ENCODE measurements at places on chromosomes 1 and 21.

- DNase-seq, result no peak
These were observed 52.7 kb downstream of the TRIM33 start for GRCh38 chr1:114458237-114458777.

- DNase-seq, result no peak
These were observed 72.1 kb downstream of the DNM3 start for GRCh38 chr1:171913385-171913784.

DNA sequence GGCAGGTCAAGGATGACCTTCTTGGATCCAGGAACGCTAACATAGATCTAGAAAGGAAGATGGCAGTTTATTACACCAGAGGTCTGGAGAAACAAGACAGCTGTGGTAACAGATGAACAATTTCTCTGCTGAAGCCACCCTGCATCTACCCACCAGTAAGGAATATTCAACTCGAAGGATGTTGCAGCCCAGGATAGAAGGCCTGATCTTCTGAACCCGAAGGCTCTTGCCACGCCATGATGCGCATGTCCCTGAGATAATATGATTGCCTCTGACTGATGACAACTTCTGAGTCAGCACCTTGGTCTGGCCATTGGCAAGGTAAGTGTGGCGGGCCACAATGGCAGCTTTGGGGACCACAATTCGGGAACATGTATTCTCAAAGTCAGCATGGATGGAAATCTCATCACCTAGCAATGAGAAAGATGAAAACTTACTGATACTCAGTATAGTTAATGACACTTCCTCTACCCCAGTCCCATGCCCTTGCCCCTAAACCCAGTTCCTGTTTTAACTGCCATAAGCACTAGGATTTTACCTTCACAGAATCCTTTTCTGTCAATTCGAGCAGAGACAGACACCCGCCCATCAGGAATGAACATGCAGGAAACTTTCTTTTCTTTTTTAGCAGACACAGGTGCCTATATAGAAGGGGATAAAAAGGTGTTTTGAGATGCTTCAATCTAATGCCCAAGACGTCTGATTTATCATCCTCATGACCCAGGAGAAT, 1.8 kb downstream of the TXNIP start:
- no peak for DNase-seq

GRCh38 chr1:221632072-221632471, 109.8 kb downstream of the DUSP10 start:
- no peak for DNase-seq

DNA sequence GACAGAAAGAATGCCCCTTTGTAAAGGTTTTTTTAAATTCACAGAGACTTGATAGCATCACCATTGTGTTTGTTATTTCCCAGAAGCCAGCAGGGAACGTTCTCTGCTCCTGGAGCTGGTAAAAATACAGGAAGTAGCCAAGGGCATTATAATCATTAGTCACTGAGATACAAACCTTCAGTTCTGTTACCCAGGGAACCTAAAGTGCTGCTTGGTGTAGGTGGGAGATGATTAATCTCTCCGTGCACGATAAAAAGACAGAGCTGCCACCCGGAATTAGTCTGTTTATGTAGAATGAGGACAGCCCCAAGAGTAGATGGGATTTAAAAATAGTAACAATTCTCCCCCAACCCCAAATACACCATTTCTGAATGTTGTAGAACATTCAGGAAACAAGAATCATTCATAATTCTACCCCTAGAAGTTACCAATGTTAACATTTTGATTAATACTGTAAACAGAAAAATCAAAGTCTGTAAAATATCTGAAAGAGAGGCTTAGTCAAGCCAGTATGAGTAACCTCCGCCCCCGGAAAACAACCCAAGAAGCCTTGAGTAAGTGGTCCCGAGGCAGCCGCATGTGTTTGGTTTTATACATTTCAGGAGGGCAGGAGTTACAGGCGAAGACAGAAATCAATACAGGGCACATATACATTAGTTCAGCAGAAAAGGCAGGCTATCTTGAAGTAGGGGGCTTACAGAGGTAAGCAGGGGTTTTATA, 45.3 kb upstream of the CTBS start:
- DNase-seq, result no peak

- no peak for DNase-seq
These were observed 141.3 kb downstream of the NRIP1 start for GRCh38 chr21:14923468-14923867.

GRCh38 chr1:75768016-75768415, 18.0 kb upstream of the RABGGTB start:
- no peak for DNase-seq

DNA sequence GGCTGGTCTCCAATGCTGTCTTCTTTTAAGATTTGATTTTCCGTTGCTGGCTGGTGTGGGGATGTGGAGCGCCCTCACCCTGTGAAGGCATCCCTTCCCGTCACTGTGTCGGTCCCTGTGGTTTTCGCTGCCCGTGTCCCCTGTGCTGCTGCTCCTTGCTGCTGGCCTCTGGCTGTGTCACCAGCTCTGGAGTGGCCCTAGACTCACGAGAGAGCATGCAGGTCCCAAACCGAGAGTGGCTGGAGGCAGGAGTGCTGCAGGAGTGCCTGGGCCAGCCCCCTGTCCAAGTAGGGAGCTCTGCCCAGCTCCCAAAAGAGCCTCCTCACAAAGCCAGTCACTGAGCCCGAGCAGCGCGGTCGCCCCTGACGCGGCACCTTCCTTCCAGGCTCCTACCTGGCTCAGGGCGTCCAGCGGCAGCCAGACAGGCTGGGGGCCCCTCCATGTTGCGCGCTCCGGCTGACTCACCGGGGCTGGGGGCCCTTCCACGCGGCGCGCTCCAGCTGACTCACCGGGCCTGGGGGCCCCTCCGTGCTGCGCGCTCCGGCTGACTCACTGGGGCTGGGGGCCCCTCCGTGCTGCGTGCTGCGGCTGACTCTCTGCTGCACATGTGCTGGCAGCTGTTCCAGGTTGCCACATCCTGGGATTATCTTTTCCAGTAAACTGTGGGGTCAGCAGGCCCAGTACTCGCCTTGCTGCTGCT, 106.7 kb upstream of the COL6A1 start:
- DNase-seq, result peak; percentile 97

DNA sequence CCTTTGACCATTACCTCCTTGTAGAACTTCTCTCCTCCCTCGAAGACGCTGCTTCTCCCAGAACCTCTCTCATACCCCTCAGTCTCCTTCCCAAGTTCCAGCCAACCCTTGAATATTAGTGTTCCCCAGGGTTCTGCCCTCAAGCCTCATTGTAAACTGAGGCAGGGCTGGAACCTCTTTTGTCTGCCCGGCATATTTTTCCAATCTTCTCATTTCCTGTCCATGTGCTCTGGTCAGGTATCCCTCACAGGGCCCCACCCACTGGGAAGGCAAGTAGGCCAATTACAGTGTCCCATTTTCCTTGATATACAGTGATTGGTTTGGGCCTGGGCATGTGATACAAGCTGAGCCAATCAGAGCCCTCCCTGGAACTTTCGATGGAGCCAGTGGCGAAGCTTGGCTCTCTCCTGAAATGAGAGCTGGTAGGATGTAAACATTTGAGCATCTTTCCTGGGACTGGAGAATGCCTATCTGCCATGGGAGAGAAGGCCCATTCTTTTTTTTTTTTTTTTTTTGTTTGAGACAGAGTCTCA, 57.1 kb upstream of the ID3 start:
- DNase-seq, result no peak

DNA sequence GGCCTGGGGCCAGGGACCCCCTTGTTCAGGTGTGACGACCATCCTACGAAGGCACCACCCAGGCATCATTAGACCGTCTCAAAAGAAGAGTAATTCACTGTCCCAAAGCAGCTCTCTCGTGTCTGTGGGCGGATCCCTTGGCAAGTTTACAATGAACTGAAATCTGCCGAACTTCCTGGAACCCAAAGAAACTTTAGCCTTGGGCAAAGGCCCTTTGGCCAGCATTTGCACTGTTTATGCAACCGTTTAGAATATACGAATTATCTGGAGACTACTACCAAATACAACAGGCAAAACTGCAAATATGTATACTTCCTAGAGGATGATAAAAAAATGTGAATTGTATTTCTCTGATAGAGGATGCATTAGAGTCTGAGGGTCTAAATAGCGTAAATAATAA, 1.4 kb upstream of the SOD1 start:
- no peak for DNase-seq

GRCh38 chr1:67747671-67748546, 62.9 kb downstream of the GADD45A start:
- no peak for DNase-seq

DNA sequence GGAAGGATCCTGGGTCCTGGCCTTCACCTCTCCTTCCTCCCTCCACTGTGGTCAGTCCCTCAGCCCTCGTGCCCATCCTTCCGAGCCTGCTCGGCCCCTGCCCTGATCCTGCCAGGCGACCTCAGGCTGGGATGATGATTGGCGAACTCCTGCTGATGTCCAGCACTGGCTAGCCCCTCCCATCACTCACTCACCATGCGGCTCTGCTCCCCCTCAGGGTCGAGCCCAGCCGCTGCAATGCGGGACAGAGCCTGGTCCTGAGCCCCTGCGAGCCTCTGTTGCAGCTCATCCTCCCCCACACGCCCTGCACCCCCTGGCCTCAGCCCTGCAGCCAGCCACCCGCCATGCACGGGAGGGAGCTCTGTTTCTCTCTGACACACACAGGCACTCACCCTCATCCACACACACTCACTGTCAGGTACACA, 100.2 kb downstream of the DMRTB1 start:
- DNase-seq, result no peak

GRCh38 chr1:110647254-110647891, 27.4 kb downstream of the KCNA3 start:
- no peak for DNase-seq

GRCh38 chr1:90510143-90510542, 207.0 kb downstream of the BARHL2 start:
- DNase-seq, result no peak

GRCh38 chr1:35866991-35867390, 16.0 kb upstream of the AGO1 start:
- no peak for DNase-seq

DNA sequence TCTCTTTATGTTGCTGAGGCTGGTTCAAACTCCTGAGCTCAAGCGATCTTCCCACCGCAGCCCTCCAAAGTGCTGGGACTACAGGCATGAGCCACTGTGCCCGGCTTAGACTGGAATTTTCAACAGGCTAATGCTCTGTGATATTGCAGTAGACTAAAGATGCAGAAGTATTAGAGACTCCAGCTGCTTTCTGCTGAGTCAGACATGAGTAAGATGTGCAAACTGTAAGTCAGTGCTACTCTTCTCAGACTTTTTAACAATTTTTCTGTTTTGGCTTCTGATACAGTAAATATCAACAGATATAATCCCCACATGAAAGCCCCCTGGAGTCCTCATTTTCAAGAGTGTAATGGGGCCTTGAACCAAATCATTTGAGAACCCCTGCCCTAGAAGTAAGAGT, 29.3 kb upstream of the NLRP3 start:
- DNase-seq, result no peak

DNA sequence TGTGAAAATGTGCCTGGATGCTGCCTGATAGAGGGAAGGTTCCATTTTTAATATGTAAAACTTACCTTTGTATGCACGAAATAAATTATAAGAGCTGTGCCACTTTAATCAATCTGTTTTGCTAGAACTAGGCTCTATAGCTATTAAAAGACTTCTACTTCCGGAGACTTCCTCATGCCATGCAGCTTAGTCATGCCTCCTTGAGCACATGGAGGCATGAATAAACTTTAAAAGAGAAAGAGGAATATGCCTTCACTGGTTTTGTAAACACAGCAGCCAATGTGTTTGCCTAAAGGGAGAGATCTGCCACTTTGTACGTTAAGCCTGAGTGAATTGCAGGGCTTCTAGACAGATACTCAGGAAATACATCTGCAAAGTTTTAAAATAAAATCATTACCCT, 604.6 kb downstream of the LRRIQ3 start:
- DNase-seq, result no peak

DNA sequence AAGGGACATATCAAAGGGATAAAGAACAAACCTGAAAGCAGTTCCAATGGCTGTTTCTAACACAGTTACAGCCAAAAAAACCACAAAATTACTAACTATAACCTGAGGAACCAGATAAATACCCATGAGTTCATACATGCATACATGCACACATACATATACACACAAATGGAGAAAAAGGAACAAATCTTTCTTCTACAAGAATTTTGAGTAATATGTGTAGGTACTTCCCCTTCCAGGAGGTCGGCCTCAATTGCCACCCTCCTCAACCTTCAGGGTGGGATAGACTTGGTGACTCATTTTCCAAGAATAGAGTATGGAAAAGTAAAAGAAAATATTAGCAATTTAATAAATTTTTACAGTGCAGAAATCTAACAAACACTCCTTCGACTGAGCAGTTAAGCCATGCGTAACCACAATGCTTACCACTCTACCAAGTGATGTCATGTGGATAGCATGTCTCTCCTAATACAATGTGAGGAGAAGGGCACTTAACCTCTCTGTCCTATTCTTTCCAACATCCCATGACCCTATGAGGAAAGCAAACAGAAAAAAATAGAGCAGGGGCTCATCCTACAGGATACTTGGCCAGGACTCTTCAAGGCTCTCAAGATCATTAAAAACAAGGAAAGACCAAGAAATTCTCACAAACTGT, 243.0 kb upstream of the RUNX1 start:
- no peak for DNase-seq

DNA sequence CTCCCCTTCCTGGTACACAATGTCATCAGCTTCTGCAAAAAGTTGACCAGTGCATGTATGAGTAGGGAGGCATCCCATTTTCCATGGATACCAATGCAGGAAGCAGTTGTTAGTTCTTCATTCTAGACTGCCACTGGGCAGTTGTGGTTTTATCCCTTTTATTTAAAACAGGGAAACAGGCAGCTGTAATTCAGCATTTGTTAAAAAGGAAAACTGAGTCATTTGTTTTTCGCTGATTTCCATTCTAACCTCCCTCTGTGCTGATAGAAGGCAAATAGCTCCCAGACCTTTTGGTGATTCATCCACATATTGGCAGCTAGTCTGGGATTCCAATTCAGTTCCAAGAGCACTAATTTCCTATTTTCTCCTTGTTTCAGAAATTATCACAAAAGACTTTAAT, 21.1 kb upstream of the ABCA4 start:
- peak; percentile 32 for DNase-seq

GRCh38 chr1:243483071-243483771, 227.4 kb downstream of the SDCCAG8 start:
- DNase-seq, result no peak

All from brain pericyte (primary cell).